ENCODE measurements at places on chromosomes 16 and 17.

DNA sequence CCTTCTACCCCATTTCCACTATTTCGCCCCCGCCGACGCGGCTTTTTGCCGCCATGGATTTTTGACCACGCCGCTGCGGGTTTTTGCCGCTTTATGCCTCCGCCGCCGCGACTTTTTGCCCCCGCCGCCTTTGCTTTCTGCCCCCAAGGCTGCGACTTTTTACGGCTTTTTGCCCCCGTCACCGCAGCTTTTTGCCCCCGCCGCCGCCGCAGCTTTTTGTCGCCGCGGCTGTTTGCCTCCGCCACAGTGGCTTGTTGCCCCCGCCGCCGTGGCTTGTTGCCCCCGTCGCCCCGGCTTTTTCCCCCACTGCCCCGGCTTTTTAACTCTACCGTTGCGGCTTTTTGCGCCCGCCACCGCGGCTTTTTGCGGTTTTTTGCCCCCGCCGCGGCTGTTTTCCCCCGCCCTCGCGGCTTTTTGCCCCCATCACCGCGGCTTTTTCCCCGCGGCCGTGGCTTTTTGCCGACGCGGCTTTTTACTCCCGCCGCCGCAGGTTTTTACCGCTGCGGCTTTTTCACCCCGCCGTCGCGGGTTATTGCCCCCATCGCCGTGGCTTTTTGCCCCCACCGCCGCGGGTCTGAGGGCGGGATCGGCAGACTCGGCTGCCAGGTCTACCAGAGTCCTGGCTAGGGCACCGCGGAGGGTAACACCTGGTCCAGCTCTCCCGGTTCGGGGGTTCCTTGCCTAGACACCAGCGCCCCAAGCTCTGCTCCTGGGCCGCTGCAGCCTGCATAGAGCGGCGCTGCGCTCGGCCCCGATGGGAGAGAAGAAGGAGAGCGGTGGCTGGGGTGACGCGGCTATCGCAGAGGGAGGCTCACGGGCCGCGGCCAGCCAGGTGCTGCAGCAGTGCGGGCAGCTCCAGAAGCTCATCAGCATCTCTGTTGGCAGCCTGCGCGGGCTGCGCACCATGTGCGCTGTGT is 562.7 kb upstream of the WSB1 start:
- no peak for DNase-seq

GRCh38 chr17:33848433-33848832 is 406.7 kb upstream of the CCL2 start:
- no peak for DNase-seq

GRCh38 chr17:31521632-31522283 is 130.3 kb downstream of the RAB11FIP4 start:
- no peak for DNase-seq

GRCh38 chr17:21376081-21376758 is at the start of gene KCNJ12:
KCNJ12 (plus strand) TSS chr17:21376357; CDS start chr17:21415343, 38,986 bp downstream.
- DNase-seq = no peak

DNA sequence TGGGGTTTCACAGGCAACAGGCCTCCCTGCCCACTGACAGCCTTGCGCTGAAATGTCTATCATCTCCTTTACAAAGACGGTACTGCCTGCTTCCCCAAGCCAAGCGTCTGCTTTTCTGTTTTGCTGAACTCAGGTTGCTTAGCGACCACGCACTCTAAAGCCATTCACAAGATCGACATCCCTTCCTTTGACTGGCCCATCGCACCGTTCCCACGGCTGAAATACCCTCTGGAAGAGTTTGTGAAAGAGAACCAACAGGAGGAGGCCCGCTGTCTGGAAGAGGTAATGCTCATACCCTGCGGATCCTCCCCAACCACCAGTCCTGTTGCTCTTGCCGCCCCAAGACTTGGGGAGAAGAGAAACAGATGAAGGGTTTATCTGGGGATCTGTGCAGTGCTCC is 28.7 kb downstream of the TMEM186 start:
- no peak for DNase-seq

DNA sequence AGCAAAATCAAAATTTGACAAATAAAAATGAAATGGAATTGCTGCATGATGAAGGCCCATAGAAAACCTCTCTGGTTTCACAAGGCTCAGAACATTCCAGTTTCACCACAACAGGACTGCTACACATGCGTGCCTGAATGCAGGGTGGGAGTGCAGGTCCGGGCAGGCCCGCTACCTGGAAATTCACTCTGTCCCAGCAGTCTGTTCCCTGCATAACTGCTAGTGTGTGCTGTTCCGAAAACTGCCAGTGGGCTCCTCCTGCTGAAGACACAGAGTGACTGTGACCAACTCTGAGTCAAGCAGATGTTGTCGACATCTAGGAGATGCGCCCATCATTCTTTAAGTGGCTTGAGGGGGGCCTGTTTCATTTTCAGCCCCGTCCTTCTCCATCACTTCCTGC is 284.8 kb upstream of the MAF start:
- no peak for DNase-seq

DNA sequence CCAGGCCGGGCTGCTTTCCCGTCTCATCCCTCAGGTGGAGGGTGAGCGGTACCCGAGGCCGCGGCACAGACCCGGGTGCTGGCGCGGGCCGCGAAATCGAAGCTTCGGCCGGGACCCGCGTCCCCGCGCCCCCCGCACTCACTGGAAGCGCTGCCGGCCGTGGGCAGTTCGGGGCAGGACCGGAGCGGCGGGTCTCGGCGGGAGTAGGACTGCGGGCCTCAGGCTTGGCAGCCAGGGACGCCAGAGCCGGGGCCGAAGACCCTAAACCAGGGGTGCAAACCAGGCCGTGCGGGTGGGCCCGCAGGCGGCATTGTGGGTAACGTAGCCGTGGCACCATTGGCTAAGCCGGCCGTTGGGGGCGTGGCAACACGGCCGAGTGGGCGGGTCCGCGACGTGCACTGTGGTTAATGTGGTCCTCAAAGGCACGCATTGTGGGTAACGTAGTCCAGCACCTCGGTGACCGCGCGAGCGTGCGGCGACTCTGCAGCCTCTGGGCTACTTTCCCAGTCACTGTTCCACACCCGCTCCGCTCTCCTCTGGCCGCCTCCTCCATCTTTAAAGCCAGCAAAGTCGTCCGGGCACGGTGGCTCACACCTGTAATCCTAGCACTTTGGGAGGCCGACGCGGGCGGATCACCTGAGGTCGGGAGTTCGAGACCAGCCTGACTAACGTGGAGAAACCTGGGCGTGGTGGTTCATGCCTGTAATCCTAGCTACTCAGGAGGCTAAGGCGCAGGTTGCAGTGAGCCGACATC is at the start of gene ZNF500:
TSS of gene ZNF500 (minus strand) at position 288 of the 754 bp plus-strand sequence. CDS start 1,184 bp downstream, outside the sequence.
- peak; percentile 48 for DNase-seq

DNA sequence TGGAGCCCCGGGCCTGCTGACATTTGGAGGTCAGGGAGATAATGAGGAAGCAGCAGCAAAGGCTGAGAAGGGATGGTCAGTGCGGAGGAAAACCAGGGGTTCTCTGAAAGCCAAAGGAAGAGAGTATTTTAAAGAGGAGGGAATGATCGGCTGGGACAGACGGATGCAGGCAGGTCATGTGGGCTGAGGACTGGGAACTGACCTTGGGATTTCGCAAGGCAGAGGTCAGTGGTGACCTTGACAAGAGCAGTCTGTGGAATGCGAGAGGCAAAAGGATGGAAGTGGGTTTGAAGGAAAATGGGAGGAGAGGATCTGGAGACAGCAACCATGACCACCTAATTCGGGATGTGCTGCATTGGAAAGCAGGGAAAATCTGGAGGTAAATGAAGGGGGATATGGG is 10.2 kb downstream of the EFTUD2 start:
- no peak for DNase-seq

GRCh38 chr16:86085161-86085611 is 186.2 kb downstream of the IRF8 start:
- no peak for DNase-seq

DNA sequence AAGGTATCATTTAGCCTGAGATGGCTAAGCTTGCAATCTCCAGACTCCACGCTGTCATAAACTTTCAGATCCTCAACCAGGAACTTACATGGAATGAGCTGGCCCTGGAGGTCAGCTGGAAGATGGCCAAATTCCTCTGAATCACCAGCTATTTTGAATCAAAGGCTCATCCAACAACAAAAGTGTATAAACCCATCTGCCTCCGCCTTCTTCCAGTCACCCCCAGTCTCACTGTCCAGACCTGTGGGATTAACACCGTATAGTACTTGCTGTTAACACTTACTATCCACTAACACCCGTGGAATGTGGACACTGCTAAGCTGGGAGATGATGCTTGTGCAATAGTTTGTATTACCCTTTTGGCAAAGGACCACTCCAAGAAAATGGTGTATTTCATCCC is 1.9 kb upstream of the LCMT1 start:
- peak; percentile 94 for DNase-seq

GRCh38 chr17:39573447-39574298 is 34.0 kb downstream of the NEUROD2 start:
- DNase-seq = peak; percentile 3

GRCh38 chr16:85046472-85046916 is 18.9 kb downstream of the KIAA0513 start:
- no peak for DNase-seq

DNA sequence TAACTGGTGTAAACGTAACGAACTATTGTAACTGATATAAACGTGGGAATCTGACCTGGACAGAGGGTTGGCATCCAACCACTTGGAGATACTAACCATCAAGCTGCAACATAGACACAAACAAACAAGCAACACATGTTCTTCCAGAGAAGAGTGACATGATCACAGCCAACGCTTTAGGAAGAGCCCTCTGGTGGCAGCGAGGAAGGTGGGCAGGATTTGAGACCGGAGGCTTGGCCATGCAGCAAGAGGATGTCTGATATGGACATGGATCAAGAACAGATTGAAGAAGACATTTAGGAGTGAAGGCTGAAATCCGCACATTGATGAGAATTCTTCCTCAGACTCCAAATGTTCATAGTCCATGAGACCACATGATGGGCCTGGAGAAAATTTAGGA is 40.3 kb upstream of the TNRC6A start:
- DNase-seq = no peak

GRCh38 chr17:7176841-7177190 is 2.4 kb downstream of the ASGR1 start:
- no peak for DNase-seq

All from epithelial cell of proximal tubule (primary cell).